ENCODE measurements at places on chromosomes 2 and 18. TPM values are rescaled to one million over a fixed set of nuclear protein-coding genes. Genes with fewer than 3 reads are reported as not detected.

EMILIN1 gene
- 95.1 TPM for total RNA-seq

RPRD1A gene
- total RNA-seq, result 65.9 TPM

DYNAP gene
- not detected for total RNA-seq

DNA sequence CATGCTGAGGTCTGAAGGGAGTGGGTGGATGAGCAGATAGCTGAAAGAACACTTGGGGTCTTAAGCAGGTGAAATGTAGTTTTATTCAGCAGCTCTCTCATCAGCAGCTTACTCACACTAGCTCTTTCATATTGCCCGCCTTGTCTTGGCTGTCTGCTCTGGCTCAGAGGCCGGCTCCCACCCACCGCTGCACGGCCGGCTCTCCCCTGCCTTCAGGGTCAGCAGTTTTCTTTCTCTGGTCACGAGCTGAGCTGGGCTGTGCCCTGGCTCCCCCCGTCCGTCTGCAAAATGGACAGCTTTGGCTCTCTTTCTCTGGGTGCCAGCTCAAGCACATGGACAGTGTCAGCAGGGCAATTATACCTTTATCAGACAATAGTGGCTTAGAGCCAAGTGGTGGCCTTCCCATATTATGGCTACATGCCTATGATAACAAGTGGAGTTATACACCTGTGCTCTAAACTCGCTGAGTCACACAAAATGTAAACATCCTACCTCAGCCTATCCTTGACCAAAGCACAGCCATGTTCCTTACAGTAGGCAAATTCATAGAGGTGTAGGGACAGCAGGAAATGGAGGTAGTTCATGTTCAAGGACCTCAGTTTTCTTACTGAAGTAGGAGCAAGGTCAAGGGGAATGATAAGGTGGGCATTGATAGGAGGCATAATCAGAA lies 224.8 kb downstream of the SOCS6 start:
- H3K36me3 ChIP-seq, result no peaks in the 10 kb centered on the region
- no peak for DNase-seq
- H3K27ac ChIP-seq, result no peak overlapping the region
- H3K4me1 ChIP-seq, result no peaks in the 10 kb centered on the region
- H3K4me3 ChIP-seq, result no peak overlapping the region

DNA sequence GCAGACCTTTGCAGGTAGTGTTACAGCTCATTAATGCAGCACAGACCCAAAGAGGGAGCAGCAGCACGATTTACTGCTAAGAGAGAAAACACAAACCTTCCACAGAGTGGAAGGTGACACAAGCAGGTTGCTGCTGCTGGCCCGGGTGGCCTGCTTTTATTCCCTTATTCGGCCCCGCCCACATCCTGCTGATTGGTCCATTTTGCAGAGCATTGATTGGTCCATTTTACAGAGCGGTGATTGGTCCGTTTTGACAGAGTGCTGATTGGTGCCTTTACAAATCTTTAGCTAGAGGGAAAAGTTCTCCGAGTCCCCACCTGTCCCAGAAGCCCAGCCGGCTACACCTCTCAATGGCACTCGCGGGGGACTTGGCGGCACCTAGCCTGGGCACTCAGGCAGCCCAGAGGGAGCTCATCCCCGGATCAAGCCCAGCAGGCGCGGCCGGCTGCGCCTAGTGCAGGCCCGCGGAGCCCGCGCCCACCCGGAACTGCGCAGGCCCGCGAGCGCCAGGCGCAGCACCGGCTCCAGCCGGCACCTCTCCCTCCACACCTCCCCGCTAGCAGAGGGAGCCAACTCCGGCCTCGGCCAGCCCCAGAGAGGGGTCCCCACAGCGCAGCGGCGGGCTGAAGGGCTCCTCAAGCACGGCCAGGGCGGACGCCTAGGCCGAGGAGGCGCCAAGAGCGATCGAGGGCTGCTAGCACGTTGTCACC lies 825.6 kb upstream of the HS6ST1 start:
- no peak overlapping the region for H3K4me3 ChIP-seq
- H3K27me3 ChIP-seq, result no peaks in the 10 kb centered on the region
- no peak for DNase-seq
- H3K27ac ChIP-seq, result no peak overlapping the region
- H3K36me3 ChIP-seq, result no peaks in the 10 kb centered on the region
- H3K4me1 ChIP-seq, result no peaks in the 10 kb centered on the region

DNA sequence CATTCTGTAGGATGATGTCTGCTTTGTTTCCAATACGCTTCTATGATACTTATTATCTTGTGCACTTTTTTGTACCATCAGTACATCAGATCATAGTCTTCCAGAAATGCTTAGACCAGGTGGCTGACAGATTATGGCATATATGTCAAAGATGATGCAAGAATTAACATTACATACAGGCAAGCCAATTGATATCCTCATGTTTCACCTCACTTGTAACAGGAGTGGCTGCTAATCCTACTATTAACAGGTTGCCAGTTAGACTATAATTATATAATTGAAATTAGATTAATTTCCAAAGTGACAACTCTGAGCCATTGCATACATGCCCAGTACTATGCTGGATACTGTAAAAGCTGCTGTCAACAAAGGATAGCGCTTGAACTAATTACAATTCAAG lies 77.2 kb downstream of the TLK1 start:
- H3K4me3 ChIP-seq, result no peak overlapping the region
- H3K36me3 ChIP-seq, result no peaks in the 10 kb centered on the region
- H3K27ac ChIP-seq, result no peak overlapping the region
- H3K27me3 ChIP-seq, result no peaks in the 10 kb centered on the region
- no peaks in the 10 kb centered on the region for H3K4me1 ChIP-seq

GRCh38 chr2:80461505-80462197 lies 157.1 kb upstream of the LRRTM1 start:
- H3K27me3 ChIP-seq, result no peaks in the 10 kb centered on the region
- no peak overlapping the region for H3K4me3 ChIP-seq
- H3K4me1 ChIP-seq, result no peaks in the 10 kb centered on the region
- H3K36me3 ChIP-seq, result no peaks in the 10 kb centered on the region

DNA sequence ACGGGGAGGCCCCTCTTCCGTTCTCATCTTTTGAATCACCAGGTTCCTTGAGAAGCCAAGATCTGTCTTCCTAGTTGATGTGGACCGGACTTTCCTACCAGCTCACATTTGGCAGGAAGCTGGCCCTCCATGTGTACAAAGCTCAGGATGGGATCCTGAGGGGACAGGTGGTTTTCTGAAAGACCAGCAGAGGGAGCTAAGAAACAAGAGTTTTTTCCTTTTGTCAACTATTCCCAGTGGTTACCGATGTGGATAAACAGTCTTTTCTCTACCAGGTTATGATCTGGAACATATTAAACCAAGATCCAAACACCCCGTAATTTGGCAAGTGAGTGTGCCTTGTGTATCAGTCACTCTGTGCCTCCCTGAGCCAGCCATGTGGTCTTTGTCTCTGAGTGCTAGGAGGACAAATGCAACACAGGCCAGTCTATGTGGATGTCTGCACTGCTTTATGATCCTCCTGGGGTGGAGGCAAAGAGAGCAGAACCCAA lies 25.1 kb upstream of the ARHGAP25 start:
- H3K27ac ChIP-seq, result no peak overlapping the region
- no peak for DNase-seq
- H3K36me3 ChIP-seq, result no peaks in the 10 kb centered on the region
- no peaks in the 10 kb centered on the region for H3K4me1 ChIP-seq

- H3K27ac ChIP-seq, result no peak overlapping the region
- H3K4me1 ChIP-seq, result no peaks in the 10 kb centered on the region
- H3K27me3 ChIP-seq, result no peaks in the 10 kb centered on the region
- no peak overlapping the region for H3K4me3 ChIP-seq
Observed at GRCh38 chr2:216233281-216233995, 124.3 kb downstream of the XRCC5 start.

DNA sequence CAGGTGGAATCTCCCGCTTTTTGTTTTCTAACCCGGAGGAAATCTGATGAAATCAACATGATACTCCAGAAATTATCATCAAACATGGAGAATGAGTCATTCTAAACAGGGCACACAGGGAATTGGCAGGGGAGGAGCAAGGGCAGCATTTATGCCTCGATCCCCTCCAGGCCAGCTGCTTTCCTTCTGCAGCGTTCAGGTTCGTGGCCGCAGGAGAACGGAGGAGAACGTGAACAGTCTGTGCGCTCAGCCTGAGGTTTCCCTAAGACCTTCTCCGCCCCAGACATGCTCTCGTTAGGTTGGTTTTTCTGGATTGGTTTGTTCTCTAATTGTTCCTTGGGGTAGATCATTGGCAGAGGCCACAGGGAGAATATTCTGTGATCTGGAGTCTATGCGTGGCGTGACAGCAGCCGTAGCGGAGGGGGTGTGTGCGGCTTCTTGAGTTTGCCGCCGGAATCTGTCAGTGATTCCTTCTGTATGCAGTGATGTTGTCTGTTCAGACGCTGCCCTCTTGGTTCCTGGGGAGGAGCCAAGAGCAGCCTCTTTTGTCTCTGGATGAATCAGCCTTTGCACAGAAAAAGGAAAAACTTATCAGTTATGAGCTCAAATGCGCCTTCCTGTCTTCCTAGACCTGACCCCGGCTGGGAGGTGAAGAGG lies 75.9 kb downstream of the SH3BP4 start:
- no peaks in the 10 kb centered on the region for H3K27me3 ChIP-seq
- no peak for DNase-seq
- H3K4me3 ChIP-seq, result no peak overlapping the region
- H3K36me3 ChIP-seq, result no peaks in the 10 kb centered on the region
- no peak overlapping the region for H3K27ac ChIP-seq
- no peaks in the 10 kb centered on the region for H3K4me1 ChIP-seq

DNA sequence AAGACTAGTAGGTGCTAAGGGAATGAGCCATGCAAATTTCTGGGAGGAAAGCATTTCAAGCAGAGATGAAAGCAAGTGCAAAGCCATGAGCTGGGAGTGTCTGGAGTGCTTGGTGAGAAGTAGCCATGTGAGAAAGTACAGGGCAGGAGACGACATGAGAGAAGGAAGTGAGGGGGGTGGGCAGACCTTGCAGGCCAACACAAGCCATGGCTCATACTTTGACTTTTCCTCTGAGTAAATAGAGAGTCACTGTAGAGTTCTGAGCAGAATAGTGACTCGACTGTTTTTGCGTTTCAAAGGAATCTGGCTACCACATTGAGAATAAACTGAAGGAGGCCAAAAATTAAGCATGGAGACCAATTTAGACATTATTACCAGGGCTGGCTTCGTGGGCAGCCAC lies 42.2 kb downstream of the SCN2A start:
- no peaks in the 10 kb centered on the region for H3K27me3 ChIP-seq
- no peaks in the 10 kb centered on the region for H3K4me1 ChIP-seq
- no peaks in the 10 kb centered on the region for H3K36me3 ChIP-seq
- no peak overlapping the region for H3K4me3 ChIP-seq
- H3K27ac ChIP-seq, result no peak overlapping the region
- DNase-seq, result no peak

GRCh38 chr18:53566626-53567025 lies 657.8 kb downstream of the MBD2 start:
- H3K36me3 ChIP-seq, result no peaks in the 10 kb centered on the region
- no peaks in the 10 kb centered on the region for H3K27me3 ChIP-seq
- no peak for DNase-seq
- H3K4me1 ChIP-seq, result no peaks in the 10 kb centered on the region
- no peak overlapping the region for H3K27ac ChIP-seq

GPR45 gene
- not detected for total RNA-seq

MBD2 gene
- 39.1 TPM for total RNA-seq

ATP6V1C2 gene
- 0.66 TPM for total RNA-seq

GRCh38 chr18:55818284-55818683 lies 230.3 kb upstream of the TCF4 start:
- no peak for DNase-seq
- no peak overlapping the region for H3K4me3 ChIP-seq
- H3K27me3 ChIP-seq, result no peaks in the 10 kb centered on the region
- no peaks in the 10 kb centered on the region for H3K4me1 ChIP-seq
- H3K27ac ChIP-seq, result no peak overlapping the region

LRPPRC gene
- total RNA-seq, result 50.9 TPM

DNA sequence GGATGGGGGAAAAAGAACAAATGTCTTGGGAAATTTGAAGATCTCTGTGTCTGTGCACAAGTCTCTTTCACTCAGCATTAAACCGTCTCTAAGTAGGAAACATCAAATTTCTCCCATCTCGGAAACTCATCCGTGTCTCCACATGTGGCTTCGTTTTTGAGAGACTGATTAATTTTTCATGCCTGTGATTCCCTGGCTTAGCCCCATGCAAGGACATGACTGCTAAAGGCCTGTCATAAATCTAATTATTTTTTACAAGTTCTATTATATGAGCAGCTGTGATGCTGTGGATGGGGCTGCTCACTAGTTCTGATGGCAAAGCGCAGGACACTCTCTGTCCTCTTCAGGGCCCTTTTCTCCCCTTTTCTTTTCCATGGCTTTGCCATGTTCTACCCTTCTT lies 129.1 kb downstream of the RGPD3 start:
- H3K4me1 ChIP-seq, result no peaks in the 10 kb centered on the region
- no peaks in the 10 kb centered on the region for H3K27me3 ChIP-seq
- no peak for DNase-seq

GRCh38 chr2:1488851-1489250 lies 75.6 kb downstream of the TPO start:
- DNase-seq, result no peak
- no peaks in the 10 kb centered on the region for H3K27me3 ChIP-seq
- H3K27ac ChIP-seq, result no peak overlapping the region
- H3K36me3 ChIP-seq, result no peaks in the 10 kb centered on the region

GRCh38 chr18:55739488-55739887 lies 151.5 kb upstream of the TCF4 start:
- DNase-seq, result no peak
- no peaks in the 10 kb centered on the region for H3K4me1 ChIP-seq
- H3K4me3 ChIP-seq, result no peak overlapping the region
- H3K27ac ChIP-seq, result no peak overlapping the region
- no peaks in the 10 kb centered on the region for H3K27me3 ChIP-seq

DNA sequence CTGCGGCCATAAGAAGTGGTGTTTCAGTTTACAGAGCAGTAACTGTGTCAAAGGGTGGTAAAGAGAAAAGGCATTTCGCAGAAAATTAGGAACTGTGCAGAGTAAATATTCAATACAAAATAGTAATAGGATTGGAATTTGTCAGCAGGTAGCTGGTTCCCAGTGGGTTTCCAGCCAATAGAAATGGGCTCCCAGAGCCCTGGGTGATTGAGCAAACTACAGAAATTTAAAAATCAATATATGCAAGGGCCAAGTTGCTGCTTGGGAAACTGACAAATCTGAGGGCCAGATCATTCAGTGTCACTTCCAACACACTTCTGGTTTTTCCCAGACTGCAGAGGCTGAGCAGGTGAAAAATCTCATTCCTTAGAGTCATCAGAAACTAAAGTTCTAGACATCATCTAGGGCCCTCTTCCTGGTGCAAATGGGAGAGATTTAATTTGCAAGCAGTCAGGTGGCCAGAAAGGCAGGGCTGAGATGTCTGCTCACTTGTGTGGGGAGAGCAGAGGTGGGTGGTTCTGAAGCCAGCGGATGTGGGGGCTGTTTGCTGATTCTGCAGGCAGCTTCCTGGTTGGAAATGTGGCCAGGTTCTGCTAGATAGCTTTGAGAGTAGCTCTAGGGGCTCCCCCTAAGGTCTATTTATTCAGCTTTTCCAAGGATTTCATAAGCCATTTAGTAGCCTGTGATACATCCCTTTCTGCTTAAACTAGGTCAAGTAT lies 182.4 kb downstream of the NCK2 start:
- no peak for DNase-seq
- no peak overlapping the region for H3K4me3 ChIP-seq
- no peak overlapping the region for H3K27ac ChIP-seq
- H3K36me3 ChIP-seq, result no peaks in the 10 kb centered on the region
- H3K27me3 ChIP-seq, result no peaks in the 10 kb centered on the region
- peaks cover 8% of the 10 kb centered on the region for H3K4me1 ChIP-seq
